Tongue (tissue), 3 donors: ENCODE measurements at places on chromosomes 7 and 10. TPM values are rescaled to one million over a fixed set of nuclear protein-coding genes. Genes with fewer than 3 reads are reported as not detected.

DNA sequence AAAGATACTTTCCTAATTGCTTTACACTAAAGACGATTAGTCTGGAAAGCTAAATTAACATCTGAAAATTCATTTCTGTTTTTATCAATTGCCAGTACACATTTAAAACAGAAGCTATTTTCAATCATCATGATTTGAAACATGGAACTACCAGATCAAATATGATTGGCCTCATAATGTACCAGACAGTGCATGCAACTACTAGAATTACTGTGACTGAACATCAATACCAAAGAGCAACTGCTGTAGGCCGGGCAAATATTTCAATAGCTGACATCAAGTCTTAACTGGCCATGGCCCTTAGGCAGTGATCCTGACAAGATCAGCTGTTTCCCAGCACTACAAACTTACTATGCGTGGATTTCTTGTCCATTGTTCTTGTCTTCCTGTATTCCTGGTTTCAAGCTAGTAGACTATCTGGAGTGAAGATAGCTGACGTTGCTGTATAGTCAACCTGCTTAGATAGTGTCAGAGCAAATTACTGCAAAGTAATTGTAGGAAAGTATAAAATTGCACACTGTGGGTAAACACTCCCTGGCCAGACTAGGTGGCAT, 21.7 kb upstream of the WNT16 start:
- peak; percentile 17 for DNase-seq

Gene STK31
- 0.21 TPM for total RNA-seq

DNA sequence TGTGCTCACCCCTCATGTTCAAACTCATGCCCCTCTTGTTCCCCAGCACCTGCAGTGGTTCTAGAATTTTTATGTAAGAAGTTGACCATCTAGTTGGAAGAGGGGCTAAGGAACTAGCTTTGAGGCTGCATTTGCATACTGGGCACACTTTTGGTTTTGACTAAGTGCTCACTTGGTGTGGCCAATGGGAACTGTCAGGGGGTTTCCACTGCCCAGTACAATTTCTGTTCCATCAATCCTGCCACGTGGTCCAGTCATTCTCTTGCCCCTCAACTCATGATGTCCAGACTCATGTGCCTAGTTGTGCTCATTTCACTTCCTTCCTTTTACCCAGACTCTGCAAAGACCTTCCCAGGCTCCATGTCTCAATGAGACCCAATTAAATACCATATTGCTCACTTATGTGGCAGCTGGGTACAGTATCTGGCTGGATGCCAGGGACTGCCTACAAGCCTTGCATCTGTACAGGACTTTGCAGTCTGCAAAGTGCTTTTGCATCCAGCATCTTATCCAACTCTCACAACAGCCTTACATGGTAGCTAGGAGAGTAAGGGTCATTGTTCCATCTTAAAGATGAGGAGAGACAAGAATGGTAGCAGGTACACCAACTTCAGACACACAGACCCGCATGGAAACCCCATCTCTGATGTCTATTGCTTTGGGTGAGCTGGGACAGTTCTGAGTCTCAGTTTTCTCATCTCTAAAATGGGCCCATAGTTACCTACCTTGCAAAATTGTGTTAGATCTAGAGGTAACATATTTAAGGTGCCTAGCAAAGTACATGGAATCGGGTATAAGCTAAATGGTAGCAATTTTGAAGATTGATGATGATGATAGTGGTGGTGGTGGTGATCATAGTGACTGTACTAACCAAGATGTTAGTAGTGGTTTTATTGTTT, 30.1 kb upstream of the KCNMA1 start:
- peak; percentile 38 for DNase-seq

Gene SLC18A3
- total RNA-seq = 0.31 TPM

Gene C10orf67
- 0.82 TPM for total RNA-seq

DNA sequence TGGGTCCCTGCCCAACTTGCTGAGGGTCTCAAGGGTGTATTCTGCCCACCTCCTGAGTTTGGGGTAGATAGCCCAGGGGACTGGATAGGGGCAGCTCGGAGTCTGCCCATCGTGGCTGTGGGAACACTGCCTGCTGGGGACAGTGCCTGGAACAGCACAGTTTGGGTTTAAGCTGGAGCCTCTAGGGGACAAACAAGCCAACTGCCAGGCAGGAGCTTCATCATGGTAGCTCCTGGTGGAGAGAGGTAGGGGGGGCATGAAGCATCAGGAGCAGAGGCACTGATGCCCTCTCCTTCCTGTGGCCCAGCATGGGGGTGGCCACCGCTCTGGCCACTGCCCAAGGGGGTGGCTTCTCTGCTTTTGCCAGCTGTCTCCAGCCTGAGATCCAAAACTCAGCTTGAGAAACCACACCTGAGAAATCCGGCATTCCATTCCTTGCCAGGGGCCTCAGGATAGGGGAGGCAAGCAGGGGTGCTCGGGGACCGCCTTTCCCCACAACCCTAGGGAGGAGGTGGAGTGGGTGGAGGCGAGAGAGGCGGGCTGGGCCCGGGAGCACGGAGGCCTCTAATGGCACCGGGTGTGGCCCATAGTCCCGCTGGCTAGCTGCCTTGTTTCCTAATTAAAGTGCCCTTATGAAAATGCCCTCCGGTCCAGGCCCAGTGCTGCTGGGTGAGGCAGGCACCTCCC, 47.6 kb downstream of the UNC5B start:
- peak; percentile 49 for DNase-seq
